ENCODE measurements at places on chromosomes 4 and X. TPM values are rescaled to one million over a fixed set of nuclear protein-coding genes. Genes with fewer than 3 reads are reported as not detected.

DNA sequence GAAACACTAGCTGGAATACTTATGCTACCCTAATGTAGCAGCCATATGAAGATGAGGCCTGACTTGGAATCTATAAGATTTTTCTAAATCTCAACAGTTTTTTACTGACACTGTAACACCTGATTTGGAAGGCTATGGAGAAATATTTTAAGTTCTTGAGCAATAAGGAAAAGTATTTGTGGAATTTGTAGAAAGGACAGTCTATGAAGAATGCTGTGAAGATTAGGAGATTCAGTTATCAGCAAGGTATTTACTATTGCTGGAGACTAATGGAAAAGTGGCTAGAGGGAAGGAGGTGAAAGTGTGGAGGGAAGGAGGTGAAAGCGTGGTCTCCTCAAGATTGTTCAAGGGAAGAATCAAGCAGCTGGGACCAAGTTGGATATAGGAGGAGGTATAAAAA is 190.0 kb upstream of the EMCN start:
- no peak for DNase-seq

GRCh38 chr4:30714408-30715031 is 5.6 kb upstream of the PCDH7 start:
- DNase-seq = no peak

DCAF4L1 gene
- polyA plus RNA-seq = 0.06 TPM

DNA sequence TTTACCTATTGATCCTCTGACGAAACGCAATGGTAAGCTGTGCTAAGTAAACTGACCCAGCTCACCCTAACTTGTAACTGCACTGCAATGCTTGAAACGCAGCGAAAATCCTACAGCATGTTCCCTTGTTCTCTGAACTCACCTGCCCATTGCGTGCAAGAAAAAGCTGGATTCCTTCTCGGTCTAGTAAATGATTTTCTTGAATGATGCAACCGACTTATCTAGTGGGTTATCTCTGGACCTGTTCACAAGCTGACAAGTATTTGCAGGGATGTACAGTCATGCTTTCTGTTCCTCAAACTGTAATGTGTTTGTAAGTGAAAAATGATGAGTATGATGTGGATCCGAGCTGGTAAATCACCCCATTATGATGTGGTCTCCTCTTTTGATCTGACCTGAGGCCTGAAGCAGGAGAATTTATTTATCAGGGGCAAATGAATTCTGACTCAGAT is 140.1 kb downstream of the BTC start:
- no peak for DNase-seq

GUCY1B1 gene
- polyA plus RNA-seq = not detected

- DNase-seq = no peak
These were observed 141.6 kb downstream of the SPATA18 start for GRCh38 chr4:52192721-52193135.

DYNLT3 gene
- polyA plus RNA-seq = 26.8 TPM

GRCh38 chr4:111230265-111230664 is 607.4 kb upstream of the PITX2 start:
- DNase-seq = no peak

- no peak for DNase-seq
These were observed 6.2 kb downstream of the HNRNPD start for GRCh38 chr4:82367438-82368097.

CT55 gene
- polyA plus RNA-seq = not detected

DNA sequence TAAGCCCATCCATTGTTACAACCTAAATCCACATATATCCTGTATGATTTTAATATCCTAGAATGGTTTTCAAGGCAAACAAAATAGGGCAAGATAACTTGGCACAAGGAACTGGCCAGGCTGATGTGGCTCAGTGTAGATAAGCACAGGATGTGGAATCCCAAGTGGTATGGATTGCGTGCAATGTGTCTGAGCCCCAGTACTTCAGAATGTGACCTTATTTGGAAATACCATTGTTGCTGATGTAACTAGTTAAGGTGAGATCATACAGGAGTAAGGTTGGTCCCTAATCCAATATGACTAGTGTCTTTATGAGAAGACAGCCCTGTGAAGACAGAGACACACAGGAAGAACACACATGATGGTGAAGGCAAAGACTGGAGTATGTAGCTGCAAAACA is 72.4 kb downstream of the IL21 start:
- DNase-seq = no peak

DNA sequence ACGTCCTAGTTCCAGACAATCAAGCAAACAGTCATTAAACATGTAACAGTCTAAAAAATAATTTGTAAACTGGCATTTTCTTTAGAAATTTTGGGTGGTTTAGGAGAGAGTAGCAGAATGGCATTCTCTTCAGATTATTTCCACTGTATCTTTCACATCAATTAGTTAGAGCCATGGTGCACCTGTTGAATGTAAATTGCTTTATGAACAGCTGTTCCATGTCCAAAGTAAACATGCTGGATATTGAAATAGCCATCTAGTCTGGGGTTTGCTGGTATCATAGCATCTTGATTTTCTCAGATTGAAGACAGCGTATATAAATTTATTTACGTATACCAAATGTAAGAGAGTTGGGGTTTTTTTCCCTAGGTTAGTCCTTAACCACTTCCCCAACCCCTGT is 143.6 kb downstream of the RCHY1 start:
- no peak for DNase-seq

DNA sequence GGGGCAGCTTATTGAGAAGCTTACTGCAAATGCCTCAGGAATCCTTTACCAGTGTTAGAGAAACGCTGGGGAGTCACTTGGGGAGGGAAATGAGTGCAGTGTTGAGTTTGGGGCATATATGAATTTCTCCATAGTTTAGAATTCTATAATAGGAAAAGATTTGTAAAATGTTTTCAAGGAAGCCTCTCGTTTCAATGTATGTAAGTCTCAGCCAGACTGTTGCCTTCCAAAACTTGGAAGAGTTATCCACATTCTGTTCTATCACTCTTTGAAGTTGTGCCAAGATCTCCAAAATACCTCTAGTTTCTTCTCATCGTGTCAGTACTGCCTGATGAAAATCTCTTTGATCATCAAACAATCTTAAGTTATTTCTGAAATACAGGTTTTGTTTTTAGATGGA is 565 bp upstream of the LRCH2 start:
- DNase-seq = no peak

DNA sequence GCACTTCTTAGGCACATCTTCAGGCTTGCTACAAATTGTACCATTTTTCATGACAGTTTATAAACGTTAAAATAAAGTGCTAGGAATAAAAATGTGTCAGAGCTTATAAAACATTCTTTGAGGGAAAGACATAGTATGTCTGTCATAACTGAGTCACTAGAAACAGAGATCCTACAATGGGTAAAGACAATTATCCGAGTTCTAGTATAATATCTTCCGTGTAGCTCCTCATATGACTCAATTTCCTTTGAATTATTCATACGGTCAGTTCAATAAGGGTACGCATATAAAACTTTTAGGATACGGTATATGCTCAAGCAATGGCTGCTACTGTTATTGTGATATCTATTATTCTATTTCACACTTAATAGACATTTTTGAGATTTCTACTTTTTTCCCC is 349.1 kb downstream of the PCDH10 start:
- no peak for DNase-seq

GRCh38 chr4:127120441-127121090 is 512.2 kb upstream of the INTU start:
- DNase-seq = no peak

DNA sequence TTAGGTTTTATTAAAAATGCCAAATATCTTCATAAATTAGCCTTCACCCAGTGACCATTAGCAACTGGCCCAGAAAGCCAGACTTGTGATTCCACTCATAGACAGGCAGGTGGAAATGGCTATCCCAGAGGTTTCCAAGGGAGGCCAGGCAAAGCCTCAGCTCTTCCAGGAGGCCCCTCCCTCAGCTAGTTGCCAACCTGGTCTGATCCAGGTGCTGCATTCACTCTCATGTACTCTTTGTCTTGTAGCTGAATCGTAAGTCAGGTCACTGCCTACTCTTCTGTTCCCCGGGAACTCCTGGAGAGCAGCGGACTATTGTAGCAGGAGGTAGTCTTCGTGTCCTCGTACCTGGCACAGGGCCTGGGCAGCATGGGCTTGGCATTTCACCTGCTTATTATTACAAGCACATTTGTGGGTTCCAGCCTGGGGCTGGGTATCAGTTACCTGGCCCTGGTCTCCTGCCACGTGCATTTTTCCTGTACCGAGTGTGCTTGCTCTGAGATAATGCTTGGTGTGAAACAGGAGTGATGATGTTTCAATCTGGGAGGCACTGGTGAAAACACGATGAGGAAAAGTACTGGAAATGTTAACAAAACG is 101.6 kb downstream of the FAM193A start:
- no peak for DNase-seq

NXF2B gene
- not detected for polyA plus RNA-seq

FGD1 gene
- 1.8 TPM for polyA plus RNA-seq

- DNase-seq = no peak
These were observed 87.0 kb upstream of the TRPC3 start for GRCh38 chr4:122038896-122039295.

DNA sequence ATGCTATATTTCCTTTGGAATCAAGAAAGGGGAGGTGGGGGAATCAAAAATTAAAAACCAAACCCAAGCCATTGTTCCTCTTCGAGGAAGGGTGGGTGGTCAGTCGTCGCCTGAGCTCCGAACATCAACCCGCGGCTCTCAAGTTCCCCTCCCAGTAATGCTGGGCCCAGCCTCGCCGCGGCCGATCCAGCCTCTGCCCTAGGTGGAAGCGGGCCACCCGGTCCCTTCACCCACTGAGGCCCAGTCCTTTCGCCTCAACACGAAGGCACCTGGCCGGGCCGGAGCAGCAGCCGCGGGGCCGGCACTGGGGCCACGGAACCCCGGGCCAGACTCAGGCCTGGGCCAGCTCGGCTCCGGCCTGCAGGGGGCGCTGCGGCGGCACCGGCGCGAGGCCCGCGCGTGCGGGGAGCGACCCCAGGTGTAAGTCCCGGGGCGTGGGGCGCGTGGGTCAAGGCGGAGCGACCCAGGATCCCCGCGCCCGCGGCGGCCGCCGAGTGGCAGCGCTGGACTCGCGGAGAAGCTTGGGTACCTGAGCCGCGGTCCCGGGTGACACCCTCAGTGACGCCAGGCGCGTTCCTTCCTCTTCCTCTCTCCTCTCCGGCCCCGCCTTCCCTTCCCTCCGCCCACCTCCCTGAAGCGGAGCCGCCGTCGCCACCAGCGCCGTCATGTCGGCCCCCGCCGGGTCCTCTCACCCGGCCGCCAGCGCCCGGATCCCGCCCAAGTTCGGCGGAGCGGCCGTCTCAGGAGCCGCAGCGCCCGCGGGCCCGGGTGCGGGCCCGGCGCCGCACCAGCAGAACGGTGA is at the start of gene SEC24B:
TSS of gene SEC24B (plus strand) at position 611 of the 802 bp plus-strand sequence. CDS start at position 666, 55 bp downstream.
- DNase-seq = peak; percentile 86

PPAT gene
- polyA plus RNA-seq = 15.2 TPM

DNA sequence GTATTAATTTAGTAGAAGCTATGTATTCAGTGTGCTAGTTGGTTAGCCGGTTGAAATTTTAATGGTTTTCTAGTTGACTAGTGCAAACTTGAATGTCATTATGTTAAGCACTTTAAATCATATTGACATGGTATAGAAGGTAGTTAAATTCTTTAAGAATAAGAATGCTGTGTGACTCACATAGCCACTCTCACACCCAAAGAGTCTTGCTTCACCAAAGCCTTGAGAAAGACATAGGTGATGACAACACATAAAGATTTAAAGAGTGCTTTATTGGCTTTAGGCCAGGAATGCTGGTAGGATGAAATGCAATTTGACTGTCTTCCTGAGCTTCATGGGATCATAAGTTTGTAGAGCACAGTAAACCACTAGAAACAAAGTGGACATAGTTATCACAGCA is 85.3 kb downstream of the DCAF8L2 start:
- DNase-seq = no peak

PNMA6F gene
- not detected for polyA plus RNA-seq

DNA sequence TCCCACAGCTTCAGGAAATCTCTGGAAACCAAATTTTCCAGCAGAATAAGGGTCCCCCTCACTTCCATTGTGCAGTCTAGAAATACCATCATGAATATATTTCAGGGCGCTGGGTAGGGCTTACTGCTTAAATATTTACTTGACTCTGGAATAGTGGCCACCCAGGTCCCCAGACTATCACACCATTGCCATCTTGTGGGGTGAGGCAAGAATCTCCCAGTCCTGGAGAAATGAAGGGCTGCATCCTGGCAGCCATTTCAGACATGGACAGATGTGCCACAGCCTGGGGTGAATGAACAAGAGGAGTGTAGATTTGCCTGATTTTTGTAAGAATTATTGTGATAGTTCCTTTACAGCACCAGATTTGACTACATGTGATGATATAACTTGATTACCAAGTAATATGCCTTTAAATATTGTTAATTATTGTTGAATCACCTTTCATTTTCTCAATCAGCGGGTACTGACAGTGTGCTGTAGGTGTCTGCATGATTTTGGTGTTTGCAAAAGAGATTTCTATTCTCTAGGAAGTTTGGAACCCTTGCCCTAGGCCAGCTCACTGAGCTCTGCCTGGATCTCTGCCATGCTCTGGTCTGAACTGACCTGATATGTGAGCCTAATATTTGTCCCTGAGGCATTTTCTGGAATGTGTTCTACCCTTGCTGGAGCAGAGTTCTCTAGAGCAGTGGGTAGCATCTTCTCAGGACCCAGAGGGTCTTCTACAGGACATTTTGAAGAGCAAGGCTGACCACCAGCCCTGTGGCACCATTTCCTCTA is 183.4 kb downstream of the KIT start:
- no peak for DNase-seq

FGFBP2 gene
- 17.7 TPM for polyA plus RNA-seq

PLK4 gene
- polyA plus RNA-seq = 1.1 TPM

GRCh38 chr4:154032914-154033313 is 244.0 kb upstream of the SFRP2 start:
- no peak for DNase-seq

DNA sequence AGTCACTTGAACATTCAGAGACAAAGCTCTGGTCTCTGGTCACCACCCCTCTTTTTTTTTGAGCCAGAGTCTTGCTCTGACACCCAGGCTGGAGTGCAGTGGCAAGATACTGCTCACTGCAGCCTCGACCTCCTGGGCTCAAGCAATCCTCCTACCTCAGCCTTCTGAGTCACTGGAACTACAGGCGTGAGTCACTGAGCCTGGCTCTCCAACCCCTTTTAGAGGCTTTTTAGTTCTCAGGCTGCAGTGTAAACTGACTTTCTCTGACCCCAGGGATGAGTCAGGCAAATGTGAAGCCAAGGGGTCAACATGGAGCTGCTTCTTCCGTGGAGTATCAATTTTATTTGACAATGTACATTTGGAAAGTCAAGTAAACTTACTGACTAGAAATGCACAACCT is 229.2 kb downstream of the PTTG2 start:
- no peak for DNase-seq

GRCh38 chrX:142068365-142068764 is 136.7 kb downstream of the MAGEC2 start:
- DNase-seq = no peak

GRCh38 chrX:133415276-133416105 is at the start of gene GPC4:
Gene GPC4 (minus strand): TSS chrX:133415489. CDS start chrX:133414965, 524 bp downstream.
- no peak for DNase-seq

GRCh38 chr4:180566492-180566891 is 1676.7 kb upstream of the TENM3 start:
- no peak for DNase-seq

- DNase-seq = no peak
These were observed 49.7 kb downstream of the SCD5 start for GRCh38 chr4:82748810-82749470.

- no peak for DNase-seq
These were observed 103.0 kb downstream of the AFF1 start for GRCh38 chr4:87037671-87038334.

All from naive thymus-derived CD8-positive, alpha-beta T cell (primary cell).